Spinal cord (tissue), 10 donors: ENCODE measurements at places on chromosomes 11 and 22.

DNA sequence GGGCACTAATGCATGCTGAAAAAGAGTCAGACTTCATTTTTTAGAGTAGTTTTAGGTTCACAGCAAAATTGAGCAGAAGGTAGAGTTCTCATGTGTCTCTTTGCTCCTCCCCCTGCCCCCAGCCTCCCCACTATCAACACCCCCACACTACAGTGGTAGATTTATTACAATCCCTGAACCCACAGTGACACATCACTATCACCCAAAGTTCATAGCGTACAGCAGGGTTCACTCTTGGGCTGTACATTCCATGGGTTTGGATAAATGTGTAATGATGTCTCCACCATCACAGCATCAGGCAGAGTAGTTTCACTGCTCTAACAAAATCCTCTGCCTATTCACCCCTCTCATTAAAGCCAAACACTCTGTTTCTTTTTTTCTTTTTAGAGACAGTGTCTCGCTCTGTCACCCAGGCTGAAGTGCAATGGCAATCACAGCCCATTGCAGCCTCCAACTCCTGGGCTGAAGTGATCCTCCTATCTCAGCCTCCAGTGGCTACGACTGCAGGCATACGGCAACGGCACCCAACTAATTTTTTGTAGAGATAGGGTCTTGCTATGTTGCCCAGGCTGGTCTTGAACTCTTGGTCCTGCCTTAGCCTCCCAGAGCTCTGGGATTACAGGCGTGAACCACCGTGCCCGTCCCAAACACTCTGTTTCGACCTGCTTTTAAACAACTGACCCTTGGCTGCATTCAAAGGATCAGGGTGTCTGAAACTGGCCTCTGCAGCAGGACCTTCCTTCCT lies 4.1 kb downstream of the BEST1 start:
- DNase-seq, result no peak

GRCh38 chr11:121810291-121810690 lies 305.7 kb downstream of the BLID start:
- no peak for DNase-seq

- no peak for DNase-seq
These were observed 70.9 kb upstream of the CLMP start for GRCh38 chr11:123265951-123266350.

DNA sequence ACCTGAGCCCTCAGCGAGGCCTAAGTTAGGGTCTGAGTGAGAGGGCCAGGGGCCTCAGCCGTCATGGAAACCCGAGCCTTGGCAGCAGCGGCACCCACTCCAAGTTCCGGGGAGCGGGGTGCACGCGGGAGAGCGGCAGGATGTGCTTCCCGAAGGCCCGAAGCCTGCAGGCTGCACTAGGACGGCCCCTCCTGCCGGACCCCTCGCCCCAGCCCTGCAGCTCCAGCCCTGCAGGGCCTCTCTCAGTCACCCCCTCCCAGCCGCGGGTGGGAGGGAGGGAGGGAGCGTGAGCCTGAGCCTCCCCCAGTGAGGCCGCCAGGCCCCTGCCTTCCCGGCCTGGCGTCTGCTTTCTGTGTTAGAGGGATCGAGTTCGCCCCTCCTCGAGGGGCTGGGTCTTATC lies 22.6 kb downstream of the MRPL23 start:
- DNase-seq, result no peak

GRCh38 chr11:111795334-111795985 lies 29.3 kb upstream of the PPP2R1B start:
- no peak for DNase-seq

- DNase-seq, result no peak
These were observed 20.8 kb downstream of the MMP13 start for GRCh38 chr11:102934735-102935134.

DNA sequence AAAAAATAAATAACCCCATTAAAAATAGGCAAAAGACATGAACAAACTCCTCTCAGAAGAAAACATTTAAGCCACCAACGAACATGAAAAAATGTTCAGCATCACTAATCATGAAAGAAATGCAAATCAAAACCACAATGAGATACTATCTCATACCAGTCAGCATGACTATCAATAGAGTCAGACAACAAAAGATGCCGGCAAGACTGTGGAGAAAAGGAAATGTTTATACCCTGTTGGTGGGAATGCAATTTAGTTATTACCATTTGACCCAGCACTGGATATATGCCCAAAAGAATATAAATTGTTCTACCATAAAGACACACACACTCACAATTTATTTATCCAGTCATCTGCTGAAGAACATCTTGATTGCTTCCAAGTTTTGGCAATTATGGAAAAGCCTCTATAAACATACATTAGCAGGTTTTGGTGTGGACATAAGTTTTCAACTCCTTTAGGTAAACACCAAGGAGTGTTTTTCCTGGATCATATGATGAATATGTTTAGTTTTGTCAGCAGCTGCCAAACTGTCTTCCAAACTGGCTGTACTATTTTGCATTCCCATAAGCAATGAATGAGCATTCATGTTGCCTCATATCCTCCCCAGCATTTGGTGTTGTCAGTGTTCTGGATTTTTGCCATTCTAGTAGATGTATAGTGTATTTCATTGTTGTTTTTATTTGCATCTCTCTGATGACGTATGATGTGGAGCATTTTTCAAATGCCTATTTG lies 28.0 kb downstream of the OR8D1 start:
- no peak for DNase-seq

DNA sequence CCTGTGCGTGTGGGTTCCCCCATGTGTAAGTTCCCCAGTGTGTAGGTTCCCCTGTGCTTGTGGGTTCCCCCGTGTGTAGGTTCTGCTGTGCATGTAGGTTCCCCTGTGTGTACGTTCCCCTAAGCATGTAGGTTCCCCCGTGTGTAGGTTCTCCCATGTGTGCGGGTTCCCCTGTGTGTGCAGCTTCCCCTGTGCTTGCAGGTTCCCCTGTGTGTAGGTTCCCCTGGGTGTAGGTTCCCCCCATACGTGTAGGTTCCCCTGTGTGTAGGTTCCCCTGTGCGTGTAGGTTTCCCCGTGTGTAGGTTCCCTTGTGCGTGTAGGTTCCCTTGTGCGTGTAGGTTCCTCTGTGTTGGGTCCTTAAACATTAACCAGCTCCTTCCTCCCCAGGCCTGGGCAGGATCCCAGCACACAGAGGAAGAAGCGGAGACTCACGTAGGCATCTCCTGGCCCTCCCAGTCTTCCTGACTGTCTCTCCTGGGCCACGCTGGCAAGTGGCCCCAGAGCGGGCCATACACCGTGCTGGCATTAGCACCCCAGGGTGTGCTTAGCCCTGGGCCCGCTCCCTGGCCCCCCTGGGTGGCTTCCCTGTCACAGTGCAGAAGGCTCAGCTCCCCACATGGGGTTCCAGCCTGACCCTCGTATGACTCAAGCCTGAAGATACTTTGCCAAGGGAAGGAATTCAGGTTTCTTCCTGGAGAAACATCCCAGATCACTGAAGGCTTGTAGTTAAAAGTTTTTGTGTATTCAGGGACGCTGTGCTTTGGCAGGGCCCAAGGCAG lies 2.8 kb upstream of the GRAMD4 start:
- no peak for DNase-seq

- no peak for DNase-seq
These were observed 93.8 kb downstream of the ETS1 start for GRCh38 chr11:128493570-128493965.

DNA sequence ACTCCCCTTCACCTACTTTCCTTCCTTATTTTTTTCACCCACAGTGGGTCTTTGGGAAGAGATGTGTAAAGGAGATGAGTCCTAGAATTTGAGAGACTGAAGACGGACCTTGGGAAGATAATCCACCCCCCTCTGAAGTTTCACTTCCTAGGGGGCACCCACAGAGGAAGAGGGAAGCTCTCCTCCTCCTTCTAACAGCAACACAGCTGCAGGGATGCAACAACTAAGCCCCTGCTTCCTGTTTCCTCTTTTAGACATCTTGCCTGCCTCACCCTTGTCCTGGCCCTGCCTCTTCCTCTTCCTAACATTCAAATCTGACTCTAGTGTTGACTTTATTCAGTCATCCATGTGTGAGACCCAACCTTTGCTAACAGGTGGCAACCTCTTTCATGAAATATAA lies 424.6 kb downstream of the BUD13 start:
- DNase-seq, result no peak

GRCh38 chr11:11967669-11968510 lies 40.5 kb downstream of the DKK3 start:
- no peak for DNase-seq

DNA sequence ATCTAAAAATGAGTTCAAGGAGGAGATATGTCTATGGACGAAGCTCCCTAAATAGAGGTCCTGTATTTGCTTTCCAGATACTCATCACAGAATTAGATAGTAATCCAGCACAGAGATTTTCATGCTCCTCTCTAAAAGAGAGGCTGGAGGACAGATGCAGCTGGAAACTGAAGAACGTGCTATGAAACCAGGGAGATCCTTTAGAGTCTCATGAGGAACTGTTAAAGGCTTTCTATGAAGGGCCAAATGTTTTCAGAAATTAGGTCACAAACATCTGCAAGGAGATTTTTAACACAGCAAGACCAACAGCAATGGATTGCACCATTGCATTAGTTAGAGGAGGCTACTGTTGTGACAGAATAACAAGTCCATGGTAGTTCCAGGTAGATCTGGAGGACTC lies 95.6 kb upstream of the ARHGAP20 start:
- no peak for DNase-seq

DNA sequence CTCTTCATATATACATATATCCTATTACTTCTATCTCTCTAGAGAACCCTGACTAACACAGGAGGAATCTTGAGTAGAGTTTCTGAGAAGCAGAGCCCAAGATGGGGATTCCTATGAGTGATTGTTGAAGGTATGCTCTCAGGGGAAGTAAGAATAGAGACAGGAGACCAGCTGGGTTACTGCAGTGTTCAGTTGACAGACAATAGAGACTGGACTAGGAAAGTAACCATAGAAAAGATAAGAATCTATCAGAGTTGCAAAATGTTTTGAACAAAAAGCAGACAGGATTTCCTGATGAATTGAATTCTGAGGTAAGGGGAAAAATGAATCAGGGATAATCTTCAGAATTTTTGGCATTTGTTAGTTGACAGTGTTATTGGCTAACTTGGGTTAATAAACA lies 54.4 kb downstream of the SLC17A6 start:
- DNase-seq, result no peak

DNA sequence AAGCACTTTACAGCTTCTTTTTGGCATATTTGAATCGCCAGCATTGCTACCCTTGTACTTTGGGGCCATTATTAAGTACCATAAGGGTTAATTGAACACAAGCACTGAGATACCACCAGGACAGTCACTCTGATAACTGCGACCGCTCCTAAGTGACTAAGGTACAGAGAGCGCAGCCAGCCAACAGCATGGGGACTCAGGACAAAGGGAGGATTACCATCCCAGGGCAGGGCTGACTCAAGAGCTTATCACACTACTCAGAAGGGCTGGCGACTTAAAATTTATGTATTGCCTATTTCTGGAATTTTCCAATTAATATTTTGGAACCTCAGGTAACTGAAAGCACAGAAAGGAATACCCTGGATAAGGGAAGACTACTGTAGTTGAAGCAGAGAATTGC lies 479 bp downstream of the ZNF280A start:
- no peak for DNase-seq

GRCh38 chr11:132158091-132158490 lies 787.7 kb downstream of the NTM start:
- no peak for DNase-seq

- DNase-seq, result no peak
These were observed 110.5 kb downstream of the ATG16L2 start for GRCh38 chr11:72924568-72925190.

DNA sequence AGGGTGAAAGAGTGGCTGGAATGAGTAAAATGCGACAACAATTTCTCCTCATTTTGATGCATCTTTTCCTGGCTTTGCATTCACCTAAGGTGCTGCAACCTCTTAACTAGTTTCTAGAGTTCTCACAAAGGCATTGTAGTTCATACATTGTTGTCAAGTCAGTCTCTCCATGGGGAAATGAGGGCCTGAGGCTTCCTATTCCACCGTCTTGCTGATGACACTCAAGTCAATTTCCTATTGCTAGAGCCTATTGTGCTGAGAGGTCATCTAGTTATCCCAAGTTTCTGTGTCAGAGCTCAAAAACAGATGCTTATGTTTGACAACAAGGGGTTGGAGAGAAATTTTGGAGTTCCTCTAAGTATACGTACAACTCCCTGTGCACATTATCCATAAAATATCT lies 11.6 kb upstream of the MS4A6A start:
- no peak for DNase-seq

- DNase-seq, result no peak
These were observed 12.3 kb downstream of the SMPD1 start for GRCh38 chr11:6402561-6402981.

DNA sequence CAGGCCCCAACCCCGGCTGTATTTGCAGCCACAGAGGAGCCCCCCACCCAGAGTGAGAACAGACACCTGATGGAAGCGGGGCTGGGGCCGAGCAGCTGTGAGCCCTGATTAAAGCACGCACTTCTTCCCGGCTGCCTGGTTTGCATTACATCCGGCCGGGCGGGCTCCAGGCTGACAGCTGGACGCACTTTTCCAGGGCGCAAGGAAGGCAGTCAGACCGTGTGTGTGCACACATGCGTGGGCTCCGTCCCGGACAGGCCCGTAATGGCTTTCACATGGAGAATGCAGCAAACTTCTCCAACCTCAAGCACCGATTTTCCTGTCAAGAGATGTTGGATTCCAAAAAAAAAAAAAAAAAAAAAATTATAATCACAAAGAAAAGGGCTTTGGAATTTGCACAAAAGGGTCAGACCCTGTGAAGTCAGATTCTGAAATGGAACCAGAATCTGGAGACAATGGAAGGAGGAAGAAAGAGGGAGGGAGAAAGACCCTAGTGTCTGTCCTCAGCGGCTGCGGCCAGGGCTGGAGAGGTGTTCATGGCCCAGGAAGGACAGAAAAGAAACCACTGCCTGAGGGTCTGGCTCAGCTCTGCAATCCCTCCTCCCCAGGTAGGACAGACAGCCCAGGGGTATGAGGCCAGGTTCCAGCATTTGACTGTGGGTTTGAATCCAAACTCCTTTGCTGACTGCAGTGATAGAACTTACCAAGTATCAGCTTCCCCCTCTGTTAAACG lies 365.5 kb downstream of the MN1 start:
- DNase-seq, result no peak

DNA sequence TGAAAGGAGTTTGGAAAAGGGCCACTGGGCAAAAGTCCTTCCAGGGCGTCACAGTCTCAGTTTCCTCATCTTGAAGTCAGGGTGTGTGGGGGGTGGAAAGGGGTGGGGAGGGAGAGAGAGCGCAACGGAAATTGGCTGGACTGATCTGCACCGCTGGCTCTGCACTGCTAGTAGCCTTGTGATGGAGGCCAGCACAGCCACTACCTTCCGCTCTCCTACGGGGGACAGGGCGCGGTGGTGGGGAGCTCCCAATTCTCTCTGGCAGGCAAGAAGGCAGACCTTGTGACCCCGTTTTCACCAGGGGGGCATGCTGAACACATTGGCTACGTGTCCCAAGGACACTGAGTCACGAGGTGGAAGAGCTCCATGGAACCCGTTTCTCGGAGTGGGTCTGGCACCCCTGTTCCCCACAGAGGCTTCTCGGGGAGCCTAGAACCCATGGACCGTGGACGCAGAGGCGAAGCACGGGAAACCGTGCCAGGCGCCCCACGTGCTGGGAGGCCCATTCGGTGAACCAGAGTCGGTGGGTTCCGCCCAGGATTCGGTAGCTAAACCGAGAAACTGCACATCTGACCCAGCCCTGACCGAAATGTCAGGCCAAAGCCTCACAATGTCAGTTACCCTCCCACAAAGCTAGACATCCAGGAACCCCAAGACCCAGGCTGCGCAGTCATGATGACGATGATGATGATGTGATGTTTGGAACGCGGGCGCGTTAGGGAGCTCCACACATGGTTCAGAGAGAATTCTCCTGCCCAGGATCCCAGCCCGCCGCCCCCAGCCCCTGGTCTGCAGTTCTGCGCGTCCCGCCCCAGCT lies 28.3 kb upstream of the WNT11 start:
- peak; percentile 57 for DNase-seq
